ENCODE measurements at places on chromosomes 12 and 14.

DNA sequence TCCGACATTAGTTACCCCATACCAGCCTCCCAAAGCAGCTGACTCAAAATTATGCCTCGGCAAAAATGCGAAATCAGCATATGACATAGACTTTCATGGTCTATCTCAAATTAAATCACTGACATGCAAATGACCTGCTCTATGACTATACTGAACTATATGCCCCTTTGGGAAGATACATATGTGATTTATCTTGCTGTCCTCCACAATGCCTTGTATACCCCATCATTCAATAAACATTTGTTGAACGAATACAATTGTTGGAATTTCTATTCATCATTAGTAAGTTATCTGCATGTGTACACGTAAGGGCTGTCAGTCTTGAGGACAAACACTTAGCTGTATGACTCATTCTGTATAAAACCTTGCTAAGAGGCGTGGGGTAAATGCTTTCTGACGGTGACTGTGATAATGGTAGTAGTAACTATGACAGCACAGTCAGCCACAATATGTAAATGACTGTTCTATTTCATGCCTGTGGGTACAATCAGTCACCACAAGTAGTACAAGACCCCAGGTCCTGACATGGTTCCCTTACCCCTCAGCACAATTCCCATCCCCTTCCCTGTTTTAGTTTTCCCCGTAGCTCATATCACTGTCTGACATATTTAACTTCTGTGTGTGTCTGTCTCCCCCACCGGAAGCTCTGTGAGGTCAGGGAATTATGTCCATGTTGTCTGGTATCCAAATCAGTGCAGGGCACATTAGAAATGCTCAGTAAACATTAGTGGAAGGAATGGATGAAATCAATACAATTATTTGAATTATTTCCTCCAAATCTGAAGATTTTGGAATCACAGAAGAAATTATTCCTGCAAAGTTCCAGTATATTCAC lies 42.8 kb downstream of the STXBP6 start:
- DNase-seq, result no peak

DNA sequence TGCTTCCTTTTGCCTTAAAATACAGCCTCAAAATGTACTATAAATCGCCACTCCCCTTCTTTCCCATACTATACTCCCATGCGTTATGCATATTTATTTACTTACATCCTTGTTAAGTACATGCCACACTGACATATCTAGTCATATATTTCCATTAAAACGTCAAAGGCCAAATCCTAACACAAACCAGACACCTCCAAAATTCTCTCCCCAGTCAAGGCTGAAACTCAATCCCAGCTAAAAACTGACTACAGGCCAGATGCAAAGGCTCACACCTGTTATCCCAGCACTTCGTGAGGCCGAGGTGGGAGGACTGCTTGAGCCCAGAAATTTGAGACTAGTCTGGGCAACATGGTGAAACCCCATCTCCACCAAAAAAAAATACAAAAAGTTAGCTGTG lies 5.7 kb upstream of the CAND1 start:
- DNase-seq, result no peak

GRCh38 chr14:81385419-81385818 lies 14.7 kb downstream of the STON2 start:
- DNase-seq, result no peak

DNA sequence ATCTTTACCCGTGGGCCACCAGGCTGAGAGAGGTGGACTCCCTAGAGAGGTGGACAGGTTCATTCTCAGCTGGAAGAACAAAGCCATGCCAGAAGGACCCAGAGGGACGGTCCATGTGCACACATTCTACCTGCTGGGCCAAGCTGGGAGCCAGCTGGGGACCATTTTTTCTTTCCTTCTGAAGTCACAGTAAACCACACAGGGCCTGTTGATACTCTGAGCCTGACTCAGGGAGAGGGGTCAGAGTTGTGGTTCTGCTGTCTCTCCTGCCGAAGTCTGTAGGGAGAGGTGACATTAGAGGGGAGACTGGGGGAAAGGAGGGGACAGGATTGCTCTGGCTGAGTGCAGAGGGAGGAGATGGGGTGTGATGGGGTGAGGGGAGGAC lies 148.6 kb downstream of the TSPAN9 start:
- DNase-seq, result no peak

DNA sequence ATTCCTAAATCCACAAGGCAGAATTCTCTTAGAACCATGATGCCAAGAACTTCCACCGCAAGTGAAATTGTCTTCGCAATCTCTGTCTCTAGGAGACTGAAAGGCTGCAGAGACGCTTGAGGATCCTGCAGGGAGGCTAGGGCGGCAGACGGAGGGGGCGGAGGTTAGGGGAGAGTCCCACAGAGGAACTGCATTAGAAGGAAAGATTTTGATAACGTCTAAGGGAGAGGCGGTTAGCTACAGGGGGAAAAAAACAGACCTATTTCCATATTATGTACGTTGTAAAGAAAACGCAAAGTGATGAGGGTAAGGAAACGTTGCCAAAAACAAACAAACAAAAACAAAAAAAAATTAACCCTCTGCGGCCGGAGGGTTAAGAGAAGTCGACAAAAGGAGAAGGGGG lies 595 bp downstream of the KLHL28 start:
- peak; percentile 53 for DNase-seq

GRCh38 chr12:48380596-48380995 lies 29.9 kb upstream of the ZNF641 start:
- no peak for DNase-seq

DNA sequence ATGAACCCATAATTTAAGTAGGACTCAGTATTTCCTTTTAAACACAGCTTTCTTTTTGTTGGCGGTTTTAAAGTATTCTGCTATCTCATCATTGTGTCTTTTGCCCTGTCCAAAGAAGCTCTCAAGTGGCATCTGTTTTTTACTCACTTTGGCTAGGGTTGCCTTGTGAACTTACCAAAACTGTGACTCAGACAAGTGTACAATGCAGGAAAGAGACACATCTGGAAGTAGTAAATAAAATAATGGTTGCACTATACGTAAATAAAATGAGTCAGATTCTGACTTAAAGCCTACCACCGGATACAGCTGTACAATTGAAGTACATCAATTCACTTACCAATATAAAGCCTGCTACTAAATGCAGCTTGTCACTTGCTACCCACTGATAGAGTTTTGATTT lies 619.2 kb upstream of the LRFN5 start:
- DNase-seq, result no peak

- DNase-seq, result no peak
These were observed 10.9 kb upstream of the GSC start for GRCh38 chr14:94780536-94781399.

DNA sequence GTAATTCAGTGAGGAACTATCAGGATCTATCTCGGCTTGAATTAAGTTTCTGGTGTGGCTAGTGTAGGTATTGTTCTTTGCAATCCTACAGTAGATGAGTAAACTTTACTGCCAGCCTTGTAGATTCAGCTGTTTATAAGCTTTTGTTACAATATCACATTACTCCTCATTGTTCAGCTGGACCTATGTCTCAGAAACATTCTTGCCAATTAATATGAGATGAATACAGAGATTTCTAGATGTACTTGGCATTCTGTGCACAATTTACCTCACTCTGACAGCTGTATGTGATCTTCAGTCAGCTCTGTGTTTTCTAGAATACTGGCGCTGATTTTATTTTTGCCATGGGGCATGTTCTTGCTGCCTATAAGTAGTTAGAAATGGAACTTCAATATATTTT lies 55.7 kb downstream of the METTL25 start:
- no peak for DNase-seq

DNA sequence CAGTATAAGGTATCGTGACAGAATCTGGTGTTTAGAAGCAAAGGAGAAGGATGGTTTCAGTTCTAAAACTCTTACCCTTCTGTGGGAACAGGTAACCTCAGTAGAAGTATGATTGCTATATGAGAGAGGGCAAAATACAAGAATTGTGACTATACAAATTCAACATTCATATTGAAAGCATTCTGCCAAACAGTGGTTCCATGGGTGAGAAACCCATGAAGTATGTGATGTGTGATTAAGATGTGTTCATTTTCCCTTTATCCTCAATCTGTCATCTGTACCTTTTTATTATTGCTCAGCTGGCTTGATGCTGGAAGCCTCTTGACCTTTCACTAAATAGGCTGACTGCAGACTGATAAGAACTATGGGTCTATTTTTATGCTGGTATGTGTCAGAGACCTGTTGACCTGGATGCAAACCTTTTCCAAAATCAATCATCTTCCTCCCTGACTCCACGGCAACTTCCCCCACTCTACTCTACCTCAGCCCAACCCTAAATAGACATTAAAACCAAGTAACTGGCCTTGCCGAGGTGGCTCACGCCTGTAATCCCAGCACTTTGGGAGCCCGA lies 109.6 kb downstream of the STXBP6 start:
- no peak for DNase-seq

DNA sequence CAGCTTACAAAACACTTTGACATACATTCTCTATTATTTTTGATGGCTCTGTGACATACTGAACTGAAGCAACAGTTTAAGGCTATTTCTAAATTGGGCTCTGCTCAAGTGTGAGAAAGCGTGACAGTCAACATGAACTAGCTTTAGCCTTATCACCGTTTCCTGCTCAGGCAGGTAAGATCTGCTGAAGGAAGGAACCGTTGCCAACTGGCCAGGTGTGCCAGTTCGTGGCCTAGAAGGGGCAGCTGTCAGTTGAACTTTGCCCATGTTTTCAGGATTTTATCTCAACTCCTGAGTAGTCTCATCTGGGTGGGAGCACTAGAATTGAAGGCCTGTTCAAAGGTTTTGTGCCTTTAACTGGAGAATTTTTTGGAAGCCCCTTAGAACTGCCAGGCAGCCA lies 79.5 kb downstream of the ETV6 start:
- no peak for DNase-seq

DNA sequence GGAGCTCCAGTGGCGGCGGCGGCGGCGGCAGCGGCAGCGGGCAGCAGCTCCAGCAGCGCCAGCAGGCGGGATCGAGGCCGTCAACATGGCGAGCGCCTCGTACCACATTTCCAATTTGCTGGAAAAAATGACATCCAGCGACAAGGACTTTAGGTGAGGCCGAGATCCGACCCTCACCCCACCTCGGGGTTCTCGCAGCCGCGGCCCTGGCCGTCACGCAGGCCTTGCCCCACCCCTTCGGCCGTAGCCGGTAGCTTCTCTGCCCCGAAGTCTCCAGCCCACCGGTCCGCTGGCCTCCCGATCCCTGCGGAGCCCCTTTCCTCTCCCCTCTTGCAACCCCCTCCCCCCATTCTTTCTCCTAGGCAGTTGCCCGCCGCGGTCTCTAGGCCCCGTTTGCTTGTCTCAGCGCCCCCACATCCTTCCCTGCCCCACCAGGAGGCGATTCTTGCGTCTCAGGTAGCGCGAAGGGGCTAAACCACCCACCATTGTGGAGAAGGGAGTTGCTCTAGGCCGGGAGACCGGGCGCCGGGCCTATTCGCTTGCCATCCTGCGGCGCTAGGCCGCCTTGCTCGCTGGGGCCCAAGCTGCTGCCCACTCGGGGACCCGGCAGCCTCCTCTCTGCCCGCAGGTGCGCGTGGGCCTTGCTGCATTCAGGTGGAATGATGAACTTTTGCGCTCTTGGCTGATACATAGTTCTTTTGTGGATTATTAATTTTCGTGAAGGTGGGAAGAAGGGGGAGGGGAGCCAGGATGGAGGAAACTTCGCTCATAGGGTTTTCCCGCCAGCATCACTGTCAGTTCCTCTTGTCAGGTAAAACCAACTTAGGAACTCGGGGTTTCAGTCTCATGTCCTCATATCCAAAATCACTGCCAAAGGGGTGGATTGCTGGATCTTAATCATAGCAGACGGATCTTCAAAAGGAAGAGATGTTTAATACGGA lies 745 bp downstream of the CAND1 start:
- DNase-seq, result peak; percentile 46

DNA sequence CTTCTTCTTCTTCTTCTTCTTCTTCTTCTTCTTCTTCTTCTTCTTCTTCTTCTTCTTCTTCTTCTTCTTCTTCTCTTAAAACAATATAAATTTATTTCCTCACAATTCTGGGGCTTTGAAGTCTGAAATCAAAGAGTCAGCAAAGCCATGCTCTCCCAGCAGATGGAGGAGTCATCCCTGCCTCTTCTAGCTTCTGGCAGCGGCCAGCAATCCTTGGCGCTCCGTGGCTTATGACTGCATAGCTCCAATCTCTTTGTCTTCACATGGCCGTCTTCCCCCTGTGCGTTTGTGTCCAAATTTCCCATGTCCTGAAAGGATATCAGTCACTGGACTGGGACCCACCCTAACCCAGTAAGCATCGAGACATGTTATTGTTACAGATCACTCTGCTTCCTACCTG lies 22.9 kb downstream of the KCNA1 start:
- DNase-seq, result no peak

- no peak for DNase-seq
These were observed 42.1 kb downstream of the KCNMB4 start for GRCh38 chr12:70408004-70408790.

GRCh38 chr14:102419276-102419675 lies 56.5 kb downstream of the TECPR2 start:
- DNase-seq, result no peak

Data from immature natural killer cell (primary cell).